Pons (tissue), 1 donor: ENCODE measurements at places on chromosomes 3 and 15.

DNA sequence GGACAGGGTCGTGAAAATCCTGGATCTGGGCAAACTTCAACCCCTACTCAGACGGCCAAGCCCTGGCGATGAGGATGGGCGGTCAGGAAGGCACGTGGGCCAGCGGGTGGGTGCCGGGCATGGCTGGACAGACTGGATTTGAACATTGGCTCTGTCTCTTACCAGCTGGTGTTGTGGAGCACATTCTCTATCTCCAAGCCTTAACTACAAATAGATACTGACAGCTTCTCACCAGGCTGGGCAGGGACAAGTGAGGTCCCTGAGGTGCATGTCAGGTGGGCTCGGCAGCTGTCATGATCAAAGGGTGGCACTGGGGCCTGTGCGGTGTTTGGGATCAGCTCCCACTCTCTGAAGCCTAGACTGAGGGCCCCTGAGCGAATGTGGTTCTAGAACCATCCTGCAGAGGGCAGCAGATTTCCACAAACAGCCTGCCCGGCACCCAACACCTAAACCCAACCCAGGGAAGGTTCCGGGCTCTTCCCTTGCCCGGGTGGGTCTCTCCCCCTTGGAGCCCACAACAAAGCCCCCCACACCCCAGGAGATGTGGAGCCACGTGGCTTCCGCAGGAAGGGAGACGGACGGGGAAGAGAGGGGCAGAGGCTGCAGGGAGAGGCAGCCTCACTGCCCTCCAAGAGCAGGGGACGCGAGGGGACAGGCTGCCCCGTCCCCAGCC, 58.4 kb downstream of the RGMA start:
- peak; percentile 73 for DNase-seq

DNA sequence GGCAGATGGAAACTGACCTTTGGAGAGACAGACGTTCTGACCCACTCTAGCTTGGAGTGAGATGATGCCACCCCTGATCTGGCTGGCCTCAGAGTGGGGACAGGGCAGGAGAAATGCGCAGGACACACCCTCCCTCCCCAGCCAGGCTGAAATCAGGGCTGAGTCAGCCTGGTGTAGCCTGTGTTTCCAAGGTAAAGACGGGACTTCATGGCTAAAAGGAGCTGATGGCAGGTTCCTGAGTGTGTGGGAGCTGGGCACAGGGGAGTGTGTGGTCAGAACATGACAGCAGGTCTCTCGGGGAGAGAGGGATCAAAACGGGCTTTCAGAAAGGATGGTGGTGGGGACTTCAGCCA, 14.6 kb upstream of the POLG start:
- no peak for DNase-seq

GRCh38 chr3:83928391-83928790, 1030.4 kb upstream of the CADM2 start:
- DNase-seq = no peak

GRCh38 chr15:67928666-67929065, 88.8 kb upstream of the RNU6-1 start:
- DNase-seq = no peak

GRCh38 chr3:169965562-169966427, 812 bp upstream of the SEC62 start:
- DNase-seq = no peak

DNA sequence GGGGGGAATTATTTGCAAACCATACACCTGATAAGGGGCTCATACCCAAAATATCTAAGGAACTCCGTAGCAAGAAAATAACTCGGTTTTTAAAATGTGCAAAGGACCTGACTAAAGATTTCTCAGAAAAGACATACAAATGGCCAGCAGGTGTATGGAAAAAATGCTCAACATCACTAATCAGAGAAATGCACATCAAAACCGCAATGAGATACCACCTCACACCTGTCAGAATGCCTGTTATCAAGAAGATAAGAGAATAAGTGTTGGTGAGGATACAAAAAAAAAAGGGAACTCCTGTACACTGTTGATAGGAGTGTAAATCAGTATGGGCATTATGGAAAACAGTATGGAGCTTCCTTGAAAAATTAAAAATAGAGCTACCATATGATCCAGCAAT, 89.4 kb downstream of the C3orf70 start:
- DNase-seq = no peak

DNA sequence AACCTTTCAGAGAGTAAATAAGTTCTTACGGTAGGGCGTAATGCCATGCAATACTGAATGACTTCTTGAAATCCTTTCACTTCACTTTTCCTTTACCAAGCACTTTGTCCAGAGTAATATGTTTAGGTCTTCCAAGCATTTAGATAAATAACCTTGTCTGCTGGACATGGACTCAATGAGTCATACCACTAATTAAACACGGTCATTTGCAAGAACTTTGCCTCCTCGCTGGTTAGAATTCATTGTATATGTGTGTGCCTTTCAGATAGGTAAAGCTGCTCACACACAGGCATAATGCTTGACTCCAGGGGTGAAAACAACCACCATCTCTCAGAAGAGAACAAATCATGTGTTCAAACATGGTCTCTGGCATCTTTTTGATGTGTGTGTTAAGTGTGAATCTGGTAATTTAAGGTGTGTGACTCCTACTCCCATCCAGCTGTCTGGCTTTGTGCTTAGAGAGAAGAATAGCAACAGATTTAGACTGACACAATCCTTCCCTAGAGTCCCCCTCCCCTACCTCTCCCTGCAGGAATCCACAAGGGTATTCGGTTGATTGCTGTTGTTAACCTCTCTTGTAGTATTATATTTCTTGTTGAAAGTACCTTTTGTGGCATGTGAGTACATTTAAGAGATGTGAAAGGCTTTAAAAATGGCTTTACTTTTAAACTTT, 419.0 kb downstream of the CNTN4 start:
- no peak for DNase-seq

GRCh38 chr3:71451060-71451459, 132.5 kb downstream of the FOXP1 start:
- no peak for DNase-seq

DNA sequence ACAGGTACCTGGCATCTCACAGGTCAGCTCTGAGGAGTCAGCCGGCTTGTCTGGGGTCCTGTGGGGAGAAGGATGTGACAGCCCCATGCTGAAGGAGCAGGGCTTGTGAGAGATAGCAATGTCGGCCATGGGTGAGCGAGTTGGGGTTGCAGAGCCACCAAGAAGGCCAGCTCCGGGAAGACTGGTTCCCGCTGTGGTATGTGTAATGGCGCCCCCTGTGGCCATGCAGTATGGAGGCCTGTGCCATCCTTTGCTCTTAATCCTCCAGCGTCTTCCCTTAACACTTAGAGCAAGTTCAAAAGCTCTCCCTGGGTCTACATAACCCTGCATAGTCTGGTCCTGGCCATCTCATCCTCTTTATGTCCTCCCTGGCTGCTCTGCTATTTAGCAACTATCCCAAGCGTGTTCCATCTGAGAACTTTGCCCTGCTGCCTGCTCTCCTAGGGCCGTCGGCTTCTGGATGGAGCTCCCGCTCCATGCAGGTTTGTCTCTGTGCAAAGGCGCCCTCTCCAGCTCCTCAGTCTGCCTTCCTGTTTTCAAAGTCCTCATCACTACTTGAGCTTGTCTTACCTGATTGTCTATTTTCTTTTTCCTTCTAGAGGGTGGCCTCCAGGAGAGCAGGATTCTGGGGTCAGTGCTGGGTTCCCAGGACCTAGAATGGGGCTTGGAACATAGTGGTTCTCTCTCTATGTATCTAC, 40.8 kb upstream of the IQCF6 start:
- DNase-seq = no peak
